ENCODE measurements at places on chromosomes 5 and 9.

GRCh38 chr5:140182803-140183367 lies 7.9 kb downstream of the CYSTM1 start:
- no peak for DNase-seq

GRCh38 chr9:132556714-132557113 lies 25.7 kb upstream of the BARHL1 start:
- DNase-seq = no peak

DNA sequence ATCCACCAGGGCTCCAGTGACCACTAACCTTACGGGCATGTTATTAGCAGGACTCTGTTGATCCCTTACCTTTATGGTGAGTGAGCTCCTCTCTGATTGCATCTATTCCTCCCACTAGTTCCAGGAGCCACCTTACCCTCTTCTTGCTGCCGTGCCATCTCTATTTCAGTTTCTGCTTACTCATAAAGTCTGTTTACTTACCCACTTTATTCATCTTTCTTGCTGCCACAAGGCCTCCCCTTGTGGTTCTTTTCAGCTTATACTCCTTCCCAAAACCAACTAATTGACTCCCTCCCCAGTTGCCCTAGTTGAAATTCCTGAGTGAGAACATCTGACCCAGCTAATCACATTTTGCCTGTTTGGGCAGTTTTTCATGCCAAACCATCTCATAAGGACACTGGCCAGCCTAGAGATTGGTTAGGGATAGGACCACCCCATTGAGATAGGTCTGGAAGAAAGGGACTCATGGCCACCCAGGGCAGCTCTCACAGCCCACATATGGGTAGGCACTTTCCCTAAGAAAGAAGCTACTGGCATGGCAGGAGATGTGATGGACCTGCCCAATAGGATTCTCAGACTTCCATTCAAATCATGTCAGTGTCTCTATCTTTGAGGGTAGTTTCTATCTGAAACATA lies 412.7 kb downstream of the EFNA5 start:
- DNase-seq = no peak

DNA sequence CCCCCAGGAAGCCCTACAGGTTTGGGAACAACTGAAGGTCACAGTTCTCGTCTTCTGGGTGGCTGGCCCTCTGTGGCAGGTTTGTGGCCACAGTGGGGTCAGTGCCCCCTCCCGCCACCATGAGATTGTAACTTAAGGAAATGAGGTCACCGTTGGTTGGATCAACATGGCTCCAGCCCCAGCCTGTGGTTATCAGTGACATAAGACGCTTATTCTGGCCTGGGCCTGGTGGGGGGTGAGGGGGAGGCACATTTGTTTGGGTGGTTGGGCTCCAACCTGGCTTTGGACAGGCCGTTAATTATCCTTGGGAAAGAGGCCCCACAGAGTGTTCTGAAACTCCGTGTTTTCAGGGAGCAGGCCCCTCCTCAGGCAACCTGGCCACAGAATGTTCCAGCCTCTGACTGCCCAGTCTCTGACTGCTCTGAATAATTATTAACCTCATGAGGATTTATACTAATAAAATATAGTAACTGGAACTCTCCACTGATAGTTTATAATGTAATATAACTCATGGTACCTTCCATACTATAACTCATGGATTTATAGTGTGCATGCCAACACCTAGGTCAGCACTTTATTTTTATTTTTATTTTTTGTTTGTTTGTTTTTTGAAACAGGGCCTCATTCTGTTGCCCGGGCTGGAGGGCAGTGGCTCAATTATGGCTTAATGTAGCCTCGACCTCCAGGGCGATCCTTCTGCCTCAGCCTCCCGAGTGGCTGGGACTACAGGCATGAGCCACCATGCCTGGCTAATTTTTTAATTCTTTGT lies 58.0 kb upstream of the RPL26L1 start:
- peak; percentile 68 for DNase-seq

DNA sequence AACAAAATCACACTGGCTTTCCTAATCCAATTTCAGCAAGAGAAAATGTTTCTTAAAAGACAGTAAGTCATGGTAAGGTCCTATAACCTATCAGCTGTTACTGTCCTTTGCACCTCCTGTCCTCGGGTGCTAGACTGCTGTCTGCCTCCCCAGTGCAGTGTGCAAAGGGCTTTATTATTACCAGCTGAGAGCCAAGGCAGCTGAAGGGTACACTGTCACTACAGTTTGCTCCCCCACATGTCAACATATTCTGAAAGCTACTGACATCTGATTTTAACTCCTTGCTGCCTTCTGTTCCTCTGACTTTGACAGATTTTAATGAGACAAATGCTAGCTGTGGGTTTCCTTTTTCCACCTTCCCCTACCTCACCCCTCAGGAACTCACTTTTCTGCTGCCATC lies 389.4 kb upstream of the SLC24A2 start:
- no peak for DNase-seq

GRCh38 chr9:131394464-131395156 lies 724 bp downstream of the PRRC2B start:
- DNase-seq = peak; percentile 59

DNA sequence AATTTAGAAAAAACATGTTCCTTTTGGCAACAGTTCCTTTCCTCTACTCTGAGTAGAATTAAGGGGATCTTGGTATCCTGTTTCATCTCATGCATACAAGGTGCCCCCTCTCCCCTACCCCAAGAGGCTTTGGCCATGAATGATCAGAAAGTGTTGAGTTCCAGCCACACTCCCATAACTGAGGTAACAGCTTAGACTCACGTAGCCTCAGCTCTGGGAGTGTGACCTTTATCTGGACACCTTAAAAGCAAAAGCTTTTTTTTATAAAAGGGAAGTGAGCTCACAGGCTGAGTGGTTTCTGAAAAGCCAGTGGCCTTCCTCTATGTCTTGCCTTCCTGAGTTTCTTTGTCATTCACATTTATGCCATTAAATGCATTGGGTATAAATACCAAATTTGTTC lies 900 bp upstream of the HAVCR2 start:
- no peak for DNase-seq

DNA sequence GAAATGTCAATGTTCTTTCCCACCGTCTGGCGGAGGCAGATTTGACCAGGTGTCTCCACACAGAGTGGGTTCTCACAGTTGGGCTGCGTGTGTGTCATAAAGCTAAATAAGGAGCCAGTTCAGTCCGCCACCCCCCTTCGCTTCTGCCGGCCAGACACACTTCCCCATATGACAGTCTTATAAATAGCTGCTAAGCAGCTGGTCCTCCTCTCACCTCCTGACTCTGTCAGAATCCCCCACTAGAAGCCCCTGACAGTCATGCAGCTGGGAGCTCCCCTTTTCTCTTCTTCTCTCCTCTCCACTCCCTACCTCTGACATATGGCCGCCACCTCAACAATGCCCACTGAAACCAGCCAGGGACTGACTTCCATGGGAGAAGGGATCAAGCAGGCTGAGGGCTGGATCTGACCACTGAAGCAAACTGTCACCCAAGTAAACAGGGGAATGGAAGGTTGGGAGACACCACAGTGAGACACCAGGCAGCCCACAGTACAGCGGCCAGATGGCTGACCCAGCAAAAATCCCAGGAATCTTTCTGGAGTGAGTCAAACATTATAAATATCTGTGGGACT lies 141.9 kb upstream of the EFNA5 start:
- no peak for DNase-seq

DNA sequence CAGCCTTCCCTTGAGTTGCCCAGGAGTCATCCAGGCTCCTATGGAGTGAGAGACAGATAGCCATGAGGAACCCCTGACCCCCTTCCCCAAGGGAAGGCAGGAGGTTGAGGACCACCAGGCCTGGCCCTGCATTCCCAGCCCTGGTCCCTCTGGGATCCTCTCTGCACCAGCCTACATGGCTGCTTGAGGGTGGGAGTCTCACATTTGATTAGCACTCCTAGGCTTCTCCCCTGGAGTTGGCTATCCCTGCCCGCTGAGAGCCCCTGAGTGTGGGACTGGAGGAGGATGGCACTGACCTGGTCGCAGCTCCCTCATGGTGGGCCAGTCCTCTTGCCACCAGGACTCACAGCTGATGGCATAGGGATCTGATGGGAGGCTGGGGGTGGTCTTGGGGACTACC lies 46.7 kb downstream of the SAR1B start:
- no peak for DNase-seq

DNA sequence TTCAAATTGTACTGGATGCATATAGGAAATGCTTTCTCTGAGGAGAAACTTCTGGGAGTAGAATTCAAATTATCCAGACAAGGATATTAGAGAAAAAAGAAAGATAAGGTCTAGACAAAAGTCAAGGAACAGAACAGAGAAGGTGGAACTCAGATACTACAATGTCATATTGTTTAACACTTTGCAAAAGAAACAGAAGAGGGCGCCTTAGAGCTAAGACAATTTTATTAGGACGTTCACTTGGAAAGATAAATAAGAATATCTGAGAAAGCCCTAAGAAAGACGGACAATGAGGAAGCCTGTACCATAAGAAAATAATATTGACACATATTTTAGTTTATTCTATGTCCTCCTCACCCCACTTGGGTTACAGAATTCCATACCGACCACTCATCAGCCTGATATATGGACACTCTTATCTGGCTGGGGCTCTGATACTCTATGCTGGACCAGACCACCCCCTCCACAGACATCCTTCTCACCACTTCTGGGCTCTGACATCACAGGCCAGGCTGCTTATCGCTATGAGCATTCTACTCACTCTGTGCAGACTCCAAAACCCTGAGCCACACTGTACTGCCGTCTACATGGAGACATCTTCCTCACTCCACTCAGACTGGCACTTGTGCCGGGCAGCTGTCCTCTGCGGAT lies 9.1 kb upstream of the AK3 start:
- peak; percentile 65 for DNase-seq

- no peak for DNase-seq
These were observed 134.5 kb downstream of the C9orf152 start for GRCh38 chr9:110073356-110073905.

- DNase-seq = no peak
These were observed 17.6 kb downstream of the RNF38 start for GRCh38 chr9:36382484-36382883.
